ENCODE measurements at places on chromosomes 5 and 9.

DNA sequence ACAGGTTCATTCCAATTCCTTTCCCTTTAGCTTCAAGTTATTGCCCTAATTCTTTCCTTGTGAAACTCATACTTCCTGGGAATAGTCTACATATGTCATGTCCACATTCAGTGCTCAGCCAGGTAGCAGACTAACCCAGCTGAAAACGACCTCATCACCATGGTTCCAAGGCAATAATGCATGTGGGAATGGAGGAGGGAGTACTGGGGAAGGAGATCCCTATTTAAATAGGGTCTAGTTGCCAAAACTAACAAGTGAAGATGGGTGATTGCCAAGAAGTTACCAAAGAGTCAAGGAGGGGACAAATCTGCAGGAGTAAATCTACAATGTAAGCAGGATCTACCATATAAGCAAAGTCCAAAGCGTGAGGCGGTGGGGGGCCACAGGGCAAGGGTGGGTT is 47.3 kb upstream of the MCTP1 start:
- DNase-seq, result no peak

DNA sequence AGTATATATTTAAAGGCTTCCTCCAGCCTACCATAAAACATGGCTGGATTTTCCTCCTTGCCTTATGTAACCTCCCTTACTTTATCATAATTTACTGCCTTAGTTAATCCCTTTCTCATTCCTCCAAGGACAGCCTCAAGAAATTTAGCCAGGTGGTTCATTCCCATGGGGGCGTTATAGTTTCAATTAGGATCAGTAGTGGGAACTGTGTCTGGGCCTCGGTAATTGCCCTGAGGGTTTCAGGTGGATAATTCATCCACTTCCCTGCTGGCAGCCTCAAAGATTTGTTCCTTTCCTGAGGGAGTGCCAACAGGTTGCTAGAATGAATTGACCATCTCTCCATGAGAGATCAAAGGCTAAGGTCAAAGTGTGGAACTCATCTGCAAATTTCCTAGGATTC is 4.3 kb upstream of the GM2A start:
- peak; percentile 49 for DNase-seq

- DNase-seq, result peak; percentile 60
These were observed 1280.2 kb upstream of the C9orf72 start for GRCh38 chr9:28853477-28853876.

DNA sequence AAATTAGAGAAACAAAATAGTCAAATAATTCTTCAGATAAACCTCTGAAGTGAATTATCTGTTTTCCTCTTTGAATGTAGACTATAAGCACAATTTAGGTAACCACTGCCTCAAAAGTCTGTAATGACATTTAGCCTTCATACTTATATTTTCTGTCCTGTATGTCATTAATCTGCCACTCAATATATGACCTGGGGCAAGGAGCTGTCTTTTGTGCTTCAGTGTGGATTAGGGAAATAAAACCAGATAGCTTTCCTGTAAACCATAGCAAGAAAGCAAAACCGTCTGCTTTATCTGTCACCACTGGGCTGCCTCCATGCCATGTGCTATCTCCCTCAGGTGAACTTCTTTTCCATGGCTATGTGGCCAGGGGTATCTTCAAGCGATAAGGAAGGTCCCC is 606.6 kb upstream of the C9orf72 start:
- no peak for DNase-seq

DNA sequence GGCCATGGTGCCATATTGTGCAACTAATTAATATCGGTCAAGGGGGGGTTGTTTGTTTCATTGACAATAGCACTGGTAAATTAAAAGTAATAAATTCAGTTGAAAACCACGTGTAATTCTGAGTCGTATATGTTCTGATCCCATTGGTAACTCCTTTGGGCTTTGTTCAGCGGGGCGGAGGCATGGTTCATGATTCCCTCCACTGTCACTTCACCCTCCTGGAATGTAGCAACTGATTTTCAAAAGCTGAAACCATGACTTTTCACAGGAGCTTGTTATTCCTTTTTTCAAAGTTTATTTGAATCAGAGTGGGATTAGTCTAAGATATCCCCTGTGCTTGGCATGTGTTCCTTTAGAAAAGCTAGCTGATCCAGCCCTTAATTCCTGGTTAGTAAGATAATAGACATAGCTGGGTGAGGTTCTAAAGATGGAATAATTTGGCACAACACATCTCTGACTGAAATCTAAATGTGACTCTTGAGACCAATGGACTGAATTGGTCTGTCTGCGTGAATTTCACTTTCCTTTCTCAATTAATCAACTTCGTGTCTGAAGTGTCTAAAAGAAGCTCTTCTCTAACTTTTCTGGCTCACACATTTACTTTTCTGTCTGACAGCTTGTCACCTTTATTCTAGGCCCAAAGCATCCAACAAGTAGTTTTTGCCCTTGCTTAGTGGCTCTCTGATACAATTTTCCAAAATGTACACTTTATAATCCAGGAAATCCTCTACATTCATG is 185.7 kb upstream of the VCAN start:
- DNase-seq, result no peak

Measured in NCI-H2171 treated with DMSO at 0.1 percent for 48 hours (cell line).